ENCODE measurements at places on chromosomes 2 and 18.

DNA sequence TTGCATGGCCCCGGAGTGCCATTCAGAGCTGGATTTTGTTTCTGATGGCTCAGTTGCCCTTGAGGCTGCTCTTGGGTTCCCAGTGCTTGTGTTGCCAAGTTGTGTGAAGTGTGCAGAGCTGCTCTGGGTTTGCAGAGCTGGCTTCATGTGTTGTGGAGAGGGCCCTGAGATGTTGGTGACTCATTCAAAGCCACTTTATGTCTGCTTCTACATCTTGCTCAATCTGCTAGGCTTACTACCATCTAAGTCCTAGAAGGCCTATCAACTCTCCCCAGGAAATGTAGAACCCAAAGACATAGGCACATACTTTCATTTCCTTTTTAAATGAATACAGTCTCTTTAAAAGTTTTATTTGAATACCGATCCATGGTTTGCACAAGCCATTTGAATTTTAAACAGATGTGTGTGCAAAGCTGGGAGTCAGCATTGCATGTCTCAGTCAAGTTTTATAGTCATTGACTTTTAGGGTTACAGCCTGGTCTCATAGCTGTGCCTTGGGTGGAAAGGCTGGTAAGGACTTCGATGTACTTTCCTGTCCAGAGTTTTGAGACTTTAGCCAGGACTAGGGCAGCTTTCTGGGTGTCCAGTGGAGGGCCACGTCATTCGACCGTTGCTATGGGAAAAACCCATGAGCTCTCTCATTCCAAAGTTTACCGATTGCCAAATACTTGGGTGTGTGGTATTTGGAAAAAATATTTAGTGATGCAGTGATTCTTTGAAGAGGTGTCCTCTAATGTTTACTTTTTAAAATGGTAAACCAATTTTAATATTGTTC, 105.0 kb downstream of the LTBP1 start:
- no peak for DNase-seq

DNA sequence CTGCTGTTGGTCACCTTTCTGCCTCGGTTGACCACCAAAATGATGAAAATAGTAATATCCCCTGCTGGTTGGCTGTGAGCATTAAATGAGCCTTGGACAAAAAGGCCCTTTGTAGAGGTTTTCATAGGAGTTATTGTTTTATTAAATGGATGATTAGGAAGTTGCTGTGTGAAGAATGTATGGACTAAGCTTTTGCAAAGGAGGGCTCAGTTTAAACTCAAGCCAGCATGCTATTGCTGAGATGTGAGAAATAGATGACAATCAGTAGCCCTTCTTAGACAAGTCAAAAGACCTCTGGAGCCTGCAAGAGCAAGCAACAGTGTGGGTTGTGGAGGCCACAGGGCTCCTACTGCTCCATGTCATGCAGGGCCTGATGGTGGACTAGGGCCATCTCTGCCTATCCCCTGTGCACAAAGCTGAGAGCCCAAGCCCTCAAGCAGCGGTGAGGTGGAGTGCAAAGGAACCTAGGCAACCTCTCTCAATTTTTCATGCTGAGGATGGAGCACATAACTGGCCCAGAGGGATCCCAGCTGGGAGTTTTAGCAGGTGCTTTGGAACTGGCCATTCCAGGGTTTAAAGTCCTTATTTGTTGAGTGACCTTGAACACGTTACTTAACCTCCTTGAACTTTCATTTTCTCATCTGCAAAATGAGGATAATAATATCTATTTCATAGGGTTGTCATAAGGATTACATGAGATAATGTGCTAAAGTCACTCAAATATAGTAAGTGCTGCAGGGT, 37.1 kb downstream of the FOSL2 start:
- no peak for DNase-seq

GRCh38 chr2:196335221-196335634, 163.8 kb upstream of the STK17B start:
- no peak for DNase-seq

DNA sequence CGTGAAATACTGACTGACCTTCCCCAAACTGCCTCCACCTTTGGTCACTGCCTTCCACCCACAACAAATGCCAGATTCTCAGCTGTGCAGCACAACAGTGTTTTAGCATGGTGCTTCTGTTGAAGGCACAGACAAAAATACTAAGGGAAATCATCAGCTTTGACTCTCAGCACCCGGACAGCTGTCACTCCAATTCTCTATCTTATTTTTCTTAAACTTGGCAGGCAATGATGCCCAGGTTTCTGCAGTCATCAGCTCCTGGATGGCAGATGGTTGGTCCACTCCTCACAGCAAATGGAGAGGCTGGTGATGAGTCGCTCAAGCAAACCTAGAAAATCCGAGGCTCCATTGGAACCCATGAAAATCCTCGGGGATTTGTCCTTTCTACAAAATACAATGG, 2.9 kb upstream of the FAM124B start:
- DNase-seq = peak; percentile 67

- DNase-seq = peak; percentile 65
These were observed 2.9 kb upstream of the EPB41L3 start for GRCh38 chr18:5546660-5547059.

DNA sequence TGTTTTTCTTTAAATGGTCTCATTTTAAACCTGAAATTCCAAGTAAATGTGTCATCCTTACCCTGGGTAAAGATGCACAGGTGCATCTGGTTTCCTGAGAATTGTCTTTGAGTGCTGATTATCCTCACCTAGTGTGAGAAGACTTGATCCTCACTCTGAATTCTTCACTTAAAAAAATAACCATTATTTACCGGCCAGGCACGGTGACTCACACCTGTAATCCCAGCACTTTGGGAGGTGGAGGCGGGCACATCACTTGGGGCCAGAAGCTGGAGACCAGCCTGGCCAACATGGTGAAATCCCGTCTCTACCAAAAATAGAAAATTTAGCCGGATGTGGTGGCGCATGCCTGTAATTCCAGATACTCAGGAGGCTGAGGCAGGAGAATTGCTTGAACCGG, 9.9 kb upstream of the WNT6 start:
- no peak for DNase-seq

DNA sequence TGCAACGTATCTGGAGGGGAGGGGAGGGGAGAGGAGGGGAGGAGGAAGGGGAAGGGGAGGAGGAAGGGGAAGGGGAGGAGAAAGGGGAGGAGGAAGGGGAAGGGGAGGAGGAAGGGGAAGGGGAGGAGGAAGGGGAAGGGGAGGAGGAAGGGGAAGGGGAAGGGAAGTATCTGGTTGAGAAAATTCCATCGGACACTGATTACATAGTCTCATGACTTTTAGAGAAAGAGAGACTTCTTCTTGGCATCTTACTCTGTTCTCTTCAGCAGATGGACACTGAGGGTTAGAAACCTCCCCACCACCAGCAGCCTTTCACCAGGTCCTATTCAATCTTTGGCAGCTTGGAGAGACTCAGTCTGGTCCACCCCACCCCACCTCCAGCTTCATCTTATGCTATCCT, 296.3 kb downstream of the TNS1 start:
- no peak for DNase-seq

DNA sequence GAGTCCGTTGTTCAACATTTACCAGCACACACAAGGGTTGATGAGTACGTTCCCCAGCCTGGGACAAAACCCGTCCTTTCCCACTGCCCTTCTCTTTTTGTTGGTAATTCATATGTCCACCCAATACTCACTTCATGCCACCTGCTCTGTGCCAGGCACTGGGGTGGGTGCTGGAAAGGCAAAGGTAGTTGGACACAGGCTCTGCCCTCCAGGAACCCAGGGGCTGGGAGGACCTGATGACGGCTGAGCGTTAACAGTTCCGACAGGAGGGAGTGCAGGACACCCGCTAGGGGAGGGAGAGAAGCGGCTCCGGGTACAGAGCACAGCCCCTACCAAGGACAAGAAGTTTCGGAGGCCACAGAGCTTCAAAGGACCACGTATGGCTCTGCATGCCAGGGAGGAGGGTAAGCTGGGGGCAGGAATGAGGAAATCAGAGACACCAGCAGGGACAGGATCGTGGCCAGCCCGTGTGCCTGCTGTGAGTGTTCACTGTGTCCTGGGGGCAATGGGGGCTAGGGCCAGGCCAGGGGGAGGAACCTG, 134.1 kb upstream of the GPC1 start:
- DNase-seq = no peak

DNA sequence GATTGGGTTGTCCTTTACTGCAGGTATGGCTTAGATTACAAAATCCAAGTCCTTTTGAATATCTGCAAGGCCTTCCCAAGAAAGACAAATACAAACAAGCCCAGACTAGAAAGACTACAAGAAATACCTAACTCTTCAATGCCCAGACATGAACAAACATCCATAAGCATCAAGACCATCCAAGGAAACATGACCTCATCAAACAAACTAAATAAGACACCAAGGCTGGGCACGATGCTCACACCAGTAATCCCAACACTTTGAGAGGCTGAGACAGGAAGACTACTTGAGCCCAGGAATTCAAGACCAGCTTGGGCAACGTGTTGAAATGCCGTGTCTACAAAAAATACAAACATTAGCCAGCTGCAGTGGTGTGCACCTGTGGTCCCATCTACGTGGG, 31.7 kb downstream of the MAP4K3 start:
- no peak for DNase-seq

GRCh38 chr2:200447139-200447855, 62.6 kb downstream of the KCTD18 start:
- peak; percentile 65 for DNase-seq

- DNase-seq = no peak
These were observed 27.4 kb downstream of the FABP1 start for GRCh38 chr2:88100489-88100858.

DNA sequence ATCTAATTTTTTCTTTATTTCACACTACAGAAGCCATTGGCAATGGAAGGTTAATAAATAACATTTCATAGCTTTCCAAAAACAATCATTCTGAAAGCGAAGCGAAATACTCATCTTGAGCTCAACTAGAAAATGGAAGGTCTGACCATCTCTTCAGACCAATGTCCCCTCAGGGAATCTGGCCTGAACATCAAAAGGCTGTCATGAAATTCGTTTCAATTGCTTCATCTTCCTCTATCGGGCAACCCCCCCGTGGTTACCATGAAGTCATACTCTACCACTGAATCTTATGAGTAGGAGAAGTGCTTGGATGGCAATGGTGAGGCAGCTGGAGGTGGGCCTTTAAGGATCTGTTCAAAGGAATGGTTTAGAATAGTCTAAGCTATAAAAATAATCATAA, 22.9 kb upstream of the CYTIP start:
- DNase-seq = no peak

- no peak for DNase-seq
These were observed 53.5 kb upstream of the ITGB6 start for GRCh38 chr2:160253440-160254188.

DNA sequence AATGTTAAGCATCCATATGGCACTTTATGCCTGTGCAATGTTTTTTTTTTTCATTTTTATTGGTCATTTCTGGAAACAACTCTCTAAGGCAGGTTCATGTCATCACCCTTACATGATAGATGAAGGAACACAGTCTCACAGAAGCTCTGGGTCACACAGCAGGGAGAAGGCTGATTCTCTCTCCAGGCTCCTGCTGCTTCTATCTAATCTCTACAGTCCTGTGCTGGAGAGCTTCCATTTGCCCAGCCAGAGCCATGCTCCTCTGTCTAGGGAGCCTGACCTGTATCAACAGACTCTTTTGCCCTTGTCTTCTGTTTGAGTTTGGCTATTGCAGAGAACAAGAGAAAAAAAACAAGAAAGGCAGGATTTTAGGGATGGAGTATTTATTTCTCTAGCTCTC, 584.8 kb downstream of the MBD2 start:
- DNase-seq = no peak

- peak; percentile 60 for DNase-seq
These were observed 187.5 kb downstream of the LTBP1 start for GRCh38 chr2:33134086-33134771.

- DNase-seq = no peak
These were observed 51.9 kb downstream of the ESCO1 start for GRCh38 chr18:21548647-21549046.

- no peak for DNase-seq
These were observed 15.3 kb upstream of the TGIF1 start for GRCh38 chr18:3434685-3435084.

GRCh38 chr2:118091631-118092030, 3.4 kb downstream of the INSIG2 start:
- DNase-seq = no peak

- DNase-seq = no peak
These were observed 1280.5 kb upstream of the CDH2 start for GRCh38 chr18:29457316-29457889.

DNA sequence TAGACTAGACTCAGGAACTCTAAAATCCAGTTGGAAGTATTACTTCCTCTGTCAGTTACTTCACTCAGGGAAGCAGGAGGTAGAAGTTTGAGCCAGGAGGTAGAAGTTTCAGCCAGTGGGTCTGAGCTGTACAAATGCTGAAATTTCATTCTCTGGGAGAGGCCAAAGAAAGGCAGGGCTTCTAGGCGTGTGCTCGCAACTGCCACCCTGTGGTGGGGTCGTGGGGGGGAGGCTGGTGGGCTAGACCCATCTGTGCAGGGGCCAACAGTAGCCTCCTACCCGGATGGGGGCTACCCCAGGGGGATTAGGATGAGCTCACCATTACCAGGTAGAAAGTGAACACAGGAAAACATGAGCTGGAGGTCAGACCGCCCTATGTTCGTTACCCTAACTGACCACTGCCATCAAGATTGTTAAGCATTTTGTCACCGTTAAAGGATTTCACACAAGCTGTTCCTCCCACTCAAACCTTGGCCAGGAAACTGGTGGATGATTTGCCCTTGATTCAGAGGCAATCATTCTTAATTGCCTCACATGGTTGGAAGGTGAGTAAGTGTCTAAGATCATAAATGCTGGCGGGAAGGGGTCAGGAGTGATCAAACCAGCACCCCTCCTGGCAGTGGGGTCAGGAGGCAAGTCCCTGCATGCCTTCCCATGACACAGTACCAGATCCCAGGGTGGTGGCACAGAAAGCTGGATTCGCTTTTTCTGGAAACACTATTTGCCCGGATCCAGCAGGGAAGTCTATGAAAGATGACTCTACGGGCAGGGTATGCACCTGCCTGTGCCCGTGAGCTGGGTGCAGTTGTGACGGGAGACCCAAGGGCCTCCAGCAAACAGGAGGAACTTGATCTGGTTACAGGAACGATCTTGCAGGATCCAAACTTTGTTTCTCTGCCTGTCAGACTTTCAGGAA, 5.2 kb upstream of the FHL2 start:
- no peak for DNase-seq

GRCh38 chr2:163210430-163210918, 371.9 kb upstream of the KCNH7 start:
- DNase-seq = no peak

- no peak for DNase-seq
These were observed 12.8 kb downstream of the C2orf69 start for GRCh38 chr2:199923924-199924323.

GRCh38 chr2:1824202-1824905, 80.0 kb upstream of the PXDN start:
- no peak for DNase-seq

DNA sequence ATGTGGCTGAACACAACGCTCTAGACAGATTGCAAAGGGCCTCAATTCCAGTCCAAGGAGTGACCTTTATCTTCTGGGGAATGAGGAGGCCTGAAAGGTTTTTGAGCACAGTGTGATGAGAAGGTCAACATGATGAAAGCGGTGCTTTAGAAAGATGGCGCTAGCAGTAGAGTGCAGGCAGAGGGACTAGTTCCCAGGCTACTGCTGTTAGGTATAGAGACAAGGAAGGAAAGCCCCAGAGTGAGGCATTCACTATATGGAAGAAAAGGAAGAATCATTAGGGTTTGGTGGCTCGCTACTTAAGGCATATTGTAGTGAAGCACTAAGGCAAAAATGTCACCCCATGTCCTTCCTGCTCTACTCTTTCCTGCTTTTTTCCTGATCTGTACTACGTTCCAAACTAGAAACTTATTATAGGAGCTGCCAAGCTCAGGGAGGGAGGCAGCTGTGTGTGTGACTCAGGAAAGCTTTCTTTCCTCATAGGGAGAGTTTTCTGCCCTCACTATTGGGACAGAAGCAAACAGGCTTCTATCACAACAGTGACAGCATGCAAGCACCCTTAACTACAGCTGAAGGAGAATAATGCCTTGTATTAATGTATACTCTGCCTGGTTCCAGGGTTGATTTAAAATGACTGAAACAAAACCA, 160.8 kb upstream of the CAVIN2 start:
- no peak for DNase-seq
